Stimulated activated CD8-positive, alpha-beta memory T cell treated with anti-CD3 and anti-CD28 coated beads, Interleukin-12 subunit alpha, Interleukin-12 subunit beta, amount 100 ng/mL, for 4 hours (primary cell): ENCODE measurements at places on chromosomes 1 and 21.

DNA sequence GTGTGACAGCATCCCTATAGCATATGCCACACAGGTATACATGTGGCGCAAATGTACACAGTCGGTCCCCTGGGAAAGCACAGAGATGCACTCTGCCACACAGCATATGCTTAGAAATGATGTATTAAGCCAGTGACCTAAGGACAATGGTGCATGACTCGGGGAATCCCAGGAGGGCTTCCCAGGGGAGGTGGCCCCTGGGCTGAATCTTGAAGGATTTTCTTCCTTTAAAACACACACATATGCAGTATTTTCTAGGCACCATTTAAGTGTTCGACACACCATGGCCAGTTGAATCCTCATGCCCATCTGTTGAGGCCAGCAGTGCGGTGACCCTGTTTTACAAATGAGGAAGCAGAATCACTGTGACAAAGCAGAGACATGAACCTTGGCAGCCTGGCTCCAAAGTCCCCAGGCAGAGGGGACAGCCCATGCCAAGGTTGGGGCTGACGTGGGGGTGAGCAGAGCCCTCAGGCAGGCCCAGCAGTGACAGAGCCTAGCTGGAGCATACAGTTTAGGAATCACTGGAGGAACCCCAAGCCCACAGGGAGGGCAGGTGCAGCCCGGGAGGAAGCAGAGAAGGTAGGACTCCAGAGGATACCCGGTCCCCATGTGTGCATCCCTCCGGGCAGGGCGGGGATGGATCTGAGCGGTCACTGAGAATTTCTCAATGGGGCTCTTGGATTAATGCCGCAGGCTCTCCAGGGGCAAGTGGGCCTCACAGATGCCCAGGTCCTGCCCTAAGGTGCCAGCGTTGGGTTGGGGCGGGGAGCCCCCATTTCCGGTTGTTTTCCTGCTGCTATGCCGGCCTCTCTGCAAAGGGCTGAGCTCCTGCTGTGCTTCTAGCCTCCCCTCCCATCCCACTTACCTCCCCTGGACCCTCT, 28.4 kb downstream of the WNT3A start:
- DNase-seq = no peak

GRCh38 chr1:199394856-199395255, 632.7 kb upstream of the NR5A2 start:
- no peak for DNase-seq

DNA sequence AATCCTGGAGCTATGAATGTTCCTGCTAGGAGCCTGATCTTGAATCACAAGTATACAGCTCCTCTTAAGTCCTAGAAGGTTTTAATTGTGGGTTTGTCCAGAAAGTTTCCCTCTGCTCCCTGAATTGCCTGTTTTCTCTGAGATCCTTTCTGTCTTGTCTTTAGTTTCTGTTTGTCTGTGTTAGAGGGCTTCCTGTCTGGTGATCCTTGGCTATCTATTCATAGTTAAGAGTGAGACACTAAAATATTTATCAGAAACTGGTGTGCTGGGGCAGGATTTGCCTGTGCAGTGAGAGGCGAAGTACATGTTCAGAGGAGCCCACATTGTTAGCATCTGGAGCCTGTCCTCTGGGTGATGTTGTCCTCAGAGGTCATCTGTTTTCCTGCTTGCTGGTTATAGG, 45.4 kb downstream of the ETS2 start:
- no peak for DNase-seq

DNA sequence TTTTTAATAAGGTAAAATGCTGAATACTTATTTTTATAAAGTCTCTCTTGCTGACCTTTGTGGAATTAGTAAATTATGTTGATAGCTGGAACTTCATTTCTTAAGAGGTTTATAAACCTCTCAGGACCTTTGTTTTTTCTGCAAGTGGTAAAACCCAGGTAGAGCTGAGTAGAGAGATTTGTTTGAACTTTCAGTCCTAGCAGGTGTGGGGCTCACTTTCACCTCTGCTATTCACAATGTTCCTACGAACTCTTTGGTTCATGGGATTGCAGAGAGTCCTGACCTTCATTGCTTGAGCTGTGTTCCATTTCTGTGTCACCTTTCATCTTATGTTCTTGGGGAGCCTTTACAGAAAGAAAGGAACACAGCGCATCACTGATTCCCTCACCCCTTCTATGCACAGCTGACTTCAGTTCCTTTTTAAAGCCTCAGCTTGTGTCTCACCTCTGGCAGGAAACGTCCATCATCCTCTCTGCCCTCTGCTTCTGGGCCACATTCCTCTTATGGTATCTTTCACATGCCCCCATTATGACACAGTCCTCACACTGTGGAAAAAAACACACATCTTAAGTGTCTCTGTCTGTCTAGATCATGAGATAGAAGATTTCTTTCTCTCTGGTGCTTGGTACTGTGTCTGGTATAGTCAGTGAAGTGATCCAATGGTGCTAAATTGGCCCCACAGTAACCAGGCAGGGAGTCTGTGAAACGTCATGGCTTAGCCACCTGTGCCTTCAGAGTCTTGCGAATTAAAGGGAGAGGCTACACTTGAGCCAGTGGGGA, 262.5 kb upstream of the B3GALT2 start:
- DNase-seq = no peak

GRCh38 chr21:42287193-42288083, 27.8 kb downstream of the TFF3 start:
- no peak for DNase-seq
